ENCODE measurements at places on chromosomes 12 and 14. TPM values are rescaled to one million over a fixed set of nuclear protein-coding genes. Genes with fewer than 3 reads are reported as not detected.
A peak's percentile ranks its signal among the peaks of the same experiment; 100 is the strongest.

The KLRC2 gene
- not detected for total RNA-seq

DNA sequence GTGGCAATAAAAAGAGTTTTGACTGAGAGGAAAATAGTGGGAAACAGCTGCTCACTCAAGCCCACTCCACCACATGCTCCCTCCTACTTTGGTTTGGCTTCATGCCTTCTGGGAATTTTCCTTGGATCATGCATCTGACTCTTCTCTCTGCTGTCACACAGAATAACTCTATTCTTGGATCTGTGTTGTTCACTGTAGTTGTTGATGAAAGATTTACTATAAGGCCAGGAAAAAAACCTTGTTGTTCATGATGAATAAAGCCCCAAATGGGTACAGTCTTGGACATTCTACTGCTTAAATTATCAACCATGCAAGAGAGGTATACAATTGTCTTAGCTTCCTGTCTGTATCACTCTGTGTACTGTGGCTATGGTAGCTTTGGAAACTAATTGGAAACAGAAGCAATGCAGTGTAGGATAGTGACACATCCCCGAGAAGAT, 70.5 kb downstream of the TMX1 start:
- peak; percentile 40 for DNase-seq

The ATXN2 gene
- 20.0 TPM for total RNA-seq

The PLEKHG7 gene
- total RNA-seq: 0.07 TPM

DNA sequence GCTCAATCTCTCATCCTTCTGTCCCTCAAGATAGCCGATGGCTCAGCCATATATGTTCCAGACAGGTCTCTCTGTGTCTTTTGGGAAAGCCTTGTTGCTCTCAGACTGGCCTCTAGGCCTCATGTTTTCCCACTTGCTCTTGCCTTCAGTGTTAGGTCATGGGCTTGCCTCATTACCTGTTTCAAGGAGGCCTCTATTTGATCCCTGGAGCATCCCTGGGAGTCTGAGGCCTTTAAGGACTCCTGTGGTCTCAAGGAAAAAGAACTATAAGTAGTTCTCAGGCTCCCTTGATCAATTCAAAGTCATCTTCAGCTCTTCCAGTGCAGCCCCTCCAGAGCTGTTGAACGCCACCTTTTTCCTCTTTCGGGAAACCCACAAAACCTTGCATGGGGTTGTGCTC, 47.9 kb downstream of the NTF3 start:
- no peak for DNase-seq

The IFT81 gene
- 8.2 TPM for total RNA-seq

The OTX2 gene
- total RNA-seq: not detected

DNA sequence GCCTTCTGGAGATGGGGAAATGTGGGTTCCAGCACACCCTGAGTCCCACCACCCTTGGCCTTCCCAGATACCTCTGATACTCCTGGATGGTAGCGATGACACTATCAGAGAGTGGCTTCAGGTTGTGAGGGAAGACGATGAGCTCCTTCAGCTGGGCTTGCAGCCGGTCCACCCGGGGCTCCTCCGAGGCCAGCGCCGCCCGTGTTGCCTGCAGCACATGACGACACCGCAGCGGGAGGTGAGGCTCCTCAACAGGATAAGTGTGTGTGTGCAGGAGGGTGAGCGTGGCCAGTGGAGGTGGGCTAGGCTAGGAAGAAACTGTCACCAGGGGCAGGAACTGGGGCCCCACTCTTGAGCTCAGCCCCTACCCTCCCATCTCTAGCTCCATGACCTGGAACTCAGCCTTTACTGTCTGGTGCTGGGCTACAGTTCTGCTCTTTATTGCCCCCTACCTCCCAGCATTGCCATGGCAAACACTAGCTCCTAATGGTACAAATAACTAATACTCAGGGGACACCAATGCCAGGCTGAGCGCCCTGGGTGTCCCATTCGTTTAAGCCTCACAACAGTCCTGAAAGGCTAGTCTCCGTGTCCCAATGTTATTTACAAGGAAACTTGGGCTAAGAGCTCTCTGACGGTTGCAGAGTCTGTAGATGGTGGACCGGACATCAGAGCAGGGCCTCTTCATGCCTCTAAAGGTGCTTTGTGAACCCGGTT, 64.1 kb downstream of the SYNE3 start:
- DNase-seq: no peak

The CAMKK2 gene
- total RNA-seq: 26.2 TPM

The SIX6 gene
- not detected for total RNA-seq

- no peak for DNase-seq
Measured at GRCh38 chr12:19792028-19792427, 352.7 kb downstream of the AEBP2 start.

GRCh38 chr14:93683226-93683625, 105.1 kb downstream of the PRIMA1 start:
- DNase-seq: no peak

DNA sequence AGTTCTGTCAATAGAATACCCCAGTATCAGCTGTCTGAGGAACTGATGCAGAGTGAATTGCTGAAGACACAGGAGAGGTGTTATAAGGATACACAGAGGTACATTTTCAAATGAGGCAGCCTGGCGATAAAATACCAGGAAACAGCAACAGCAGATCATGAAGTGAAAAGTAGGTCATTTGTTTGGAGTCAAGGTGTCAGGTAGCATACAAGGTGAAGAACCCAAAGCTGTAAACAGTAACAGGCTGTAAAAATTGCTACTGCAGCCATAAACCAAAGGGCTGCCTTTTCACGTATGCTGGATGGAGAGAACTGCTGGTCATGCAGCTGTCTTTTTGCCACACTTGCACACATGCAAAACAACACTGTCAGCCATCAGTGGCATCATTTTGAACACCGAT, 9.3 kb upstream of the TWF1 start:
- DNase-seq: no peak

The RIPK3 gene
- 3.9 TPM for total RNA-seq

GRCh38 chr12:88733008-88733407, 152.7 kb upstream of the KITLG start:
- DNase-seq: no peak

GRCh38 chr14:43184540-43184939, 1322.5 kb downstream of the FSCB start:
- DNase-seq: no peak

The LRTM2 gene
- total RNA-seq: not detected

The AQP2 gene
- not detected for total RNA-seq

- no peak for DNase-seq
Measured at GRCh38 chr12:76634133-76634532, 74.6 kb upstream of the OSBPL8 start.

The TESPA1 gene
- not detected for total RNA-seq

The HRK gene
- not detected for total RNA-seq

DNA sequence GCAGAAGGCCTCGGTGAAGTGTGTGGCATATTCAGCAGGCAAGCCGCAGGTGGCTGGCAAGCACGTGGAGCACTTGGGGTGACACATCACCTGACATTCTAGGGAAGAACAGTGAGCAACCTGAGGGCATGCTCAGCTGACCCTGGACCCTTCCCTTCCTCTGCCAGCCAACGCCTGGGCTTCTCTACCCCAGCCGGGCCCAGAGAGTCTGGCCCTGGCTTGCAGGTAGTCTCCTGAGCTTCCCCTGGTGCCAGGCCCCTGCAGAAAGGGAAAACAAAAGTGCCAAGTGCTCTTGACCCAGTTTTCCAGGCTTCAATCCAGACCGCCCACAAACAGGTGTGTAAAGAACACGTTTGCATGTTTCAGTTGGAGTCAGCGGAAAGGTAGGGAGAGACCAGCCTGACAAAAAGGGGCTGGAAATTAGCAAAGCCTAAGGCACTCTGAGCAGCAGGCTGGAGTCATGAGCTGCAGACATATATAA, 45.7 kb downstream of the PRKAB1 start:
- DNase-seq: no peak

- no peak for DNase-seq
Measured at GRCh38 chr14:104870368-104871144, 5.5 kb downstream of the CEP170B start.

The ENDOU gene
- not detected for total RNA-seq

The GPR68 gene
- 1.3 TPM for total RNA-seq

GRCh38 chr12:62533755-62534107, 67.1 kb downstream of the MON2 start:
- no peak for DNase-seq

The ZNF10 gene
- total RNA-seq: 5.4 TPM

- no peak for DNase-seq
Measured at GRCh38 chr12:87160848-87161601, 868.2 kb downstream of the C12orf50 start.

DNA sequence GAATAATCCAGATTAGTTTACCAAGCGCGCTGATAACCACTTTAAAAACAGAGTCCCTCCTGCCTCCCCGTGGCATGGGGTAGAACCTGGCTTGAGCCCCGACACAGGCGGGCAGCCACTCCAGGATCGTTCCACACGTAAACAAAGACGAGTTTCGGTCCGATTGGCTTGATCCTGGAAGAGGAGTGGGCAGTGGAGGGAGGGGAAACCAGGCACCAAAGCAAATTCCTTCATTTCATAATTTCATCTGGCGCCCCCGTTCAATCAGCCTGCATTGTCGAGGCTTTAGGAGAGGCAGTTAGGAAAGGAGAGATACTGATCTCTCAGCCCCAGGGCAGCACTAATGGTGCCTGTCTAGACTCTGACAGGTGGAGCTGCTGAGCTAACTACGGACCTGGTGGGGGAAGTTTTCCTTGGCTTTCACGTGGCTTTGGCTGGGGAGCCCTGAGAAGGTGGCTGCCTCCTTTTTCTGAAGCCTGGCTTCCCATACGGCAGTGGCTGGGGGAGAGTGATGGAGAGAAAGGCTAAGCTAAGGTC, 751 bp upstream of the GPRC5A start:
- no peak for DNase-seq

- no peak for DNase-seq
Measured at GRCh38 chr12:109927622-109928021, 27.5 kb downstream of the TCHP start.

GRCh38 chr12:105576261-105576660, 245.8 kb downstream of the C12orf75 start:
- DNase-seq: no peak

DNA sequence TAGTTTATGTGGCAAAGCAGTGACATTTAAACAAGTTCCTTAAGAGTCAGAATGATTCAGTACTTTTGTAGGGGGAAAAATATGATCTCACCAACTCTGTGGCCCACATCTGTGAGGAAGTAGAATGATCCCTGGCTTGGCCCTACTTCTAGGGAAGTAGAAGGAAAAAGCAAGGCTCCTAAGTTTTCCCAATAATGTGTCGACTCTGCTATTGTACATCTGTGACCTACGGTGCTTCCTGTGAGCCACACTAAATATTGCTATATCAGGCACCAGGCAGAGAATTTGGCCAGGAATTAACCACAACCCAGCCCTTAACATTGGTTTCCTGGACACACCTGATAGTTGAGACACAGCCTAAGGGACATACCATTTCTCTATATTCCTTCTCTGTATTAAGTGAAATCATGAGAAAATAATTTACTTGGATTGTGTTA, 9.3 kb upstream of the NID2 start:
- no peak for DNase-seq

DNA sequence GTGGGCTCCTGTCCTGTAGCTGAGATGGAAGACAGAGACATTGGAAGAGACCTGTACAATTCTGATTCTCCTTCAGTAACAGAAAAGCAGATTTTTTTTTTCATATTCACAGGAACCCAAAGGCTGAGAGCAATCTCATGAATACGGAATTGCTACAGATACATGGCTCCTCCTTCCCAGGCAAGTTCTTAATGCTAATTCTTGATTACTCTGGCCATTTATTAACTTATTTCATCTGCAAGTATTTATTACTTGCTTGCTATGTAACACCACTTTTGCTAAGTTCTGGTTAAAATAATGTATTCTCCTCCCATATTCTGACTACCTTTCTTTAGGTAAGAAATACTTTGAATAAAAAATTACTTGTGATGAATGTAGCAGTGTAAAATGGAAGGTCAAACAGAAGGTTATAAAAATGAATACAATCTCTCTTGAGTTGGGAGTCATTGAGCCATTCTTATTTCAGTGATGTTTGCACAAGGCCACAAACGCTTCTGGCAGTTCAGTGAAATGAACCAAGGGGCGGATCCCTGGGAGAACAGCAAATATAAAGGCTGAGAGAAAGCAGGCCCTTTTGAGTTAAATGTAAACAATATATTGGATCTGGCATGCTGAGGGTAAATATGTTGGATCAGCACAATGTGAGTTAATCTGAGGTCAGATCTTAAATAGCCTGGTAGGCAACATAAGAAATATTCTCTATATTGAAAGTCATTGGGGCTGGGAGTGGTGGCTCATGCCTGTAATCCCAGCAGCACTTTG, 37.6 kb downstream of the MUCL1 start:
- DNase-seq: no peak

The TEX52 gene
- total RNA-seq: not detected

The BCL2L2 gene
- total RNA-seq: 18.3 TPM

The DCN gene
- total RNA-seq: 1.4 TPM

DNA sequence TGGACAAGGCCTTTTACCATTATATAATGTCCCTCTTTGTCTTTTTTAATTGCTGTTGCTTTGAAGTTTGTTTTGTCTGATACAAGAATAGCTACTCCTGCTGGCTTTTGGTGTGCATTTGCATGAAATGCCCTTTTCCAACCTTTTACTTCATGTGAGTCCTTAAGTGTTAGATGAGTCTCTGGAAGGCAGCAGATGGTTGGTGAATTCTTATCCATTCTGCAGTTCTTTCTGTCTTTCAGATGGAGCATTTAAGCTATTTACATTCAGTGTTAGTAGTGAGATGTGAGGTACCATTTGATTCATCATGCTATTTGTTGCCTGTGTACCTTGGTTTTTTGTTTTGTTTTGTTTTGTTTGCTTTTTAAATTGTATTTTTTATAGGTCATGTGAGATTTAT, 208.3 kb downstream of the GPHN start:
- DNase-seq: no peak

The SLC39A2 gene
- total RNA-seq: not detected

The P2RX7 gene
- 7.6 TPM for total RNA-seq

The GPR132 gene
- total RNA-seq: not detected

The MYO1H gene
- total RNA-seq: not detected

- no peak for DNase-seq
Measured at GRCh38 chr12:57803319-57803893, 15.1 kb downstream of the AVIL start.
